Left cardiac atrium (tissue), 4 donors: ENCODE measurements at places on chromosomes 1 and 21. TPM values are rescaled to one million over a fixed set of nuclear protein-coding genes. Genes with fewer than 3 reads are reported as not detected.

The HAPLN2 gene
- 1.3 TPM for total RNA-seq

The TPTE gene
- not detected for total RNA-seq

The RIPPLY3 gene
- not detected for total RNA-seq

The RPE65 gene
- not detected for total RNA-seq

The ZYG11B gene
- total RNA-seq: 47.2 TPM

The MAP3K21 gene
- total RNA-seq: 0.63 TPM

The SERPINC1 gene
- total RNA-seq: 0.21 TPM

The C1orf226 gene
- total RNA-seq: 4.9 TPM

The CFHR1 gene
- 0.21 TPM for total RNA-seq

The PCP4 gene
- 6.8 TPM for total RNA-seq

The OR2M3 gene
- not detected for total RNA-seq

The CLCA1 gene
- not detected for total RNA-seq

The IL12RB2 gene
- 0.63 TPM for total RNA-seq

The SLAMF7 gene
- total RNA-seq: 0.68 TPM

The PLOD1 gene
- total RNA-seq: 70.3 TPM

The PAPPA2 gene
- total RNA-seq: 0.35 TPM

The OR2G2 gene
- total RNA-seq: not detected

The OR2L8 gene
- total RNA-seq: not detected

The DR1 gene
- total RNA-seq: 33.2 TPM

The PDZK1 gene
- total RNA-seq: 0.12 TPM

The POU3F1 gene
- total RNA-seq: 0.09 TPM

The CELF3 gene
- not detected for total RNA-seq
